ENCODE measurements at places on chromosomes 13 and 19.
A peak's percentile ranks its signal among the peaks of the same experiment; 100 is the strongest.

DNA sequence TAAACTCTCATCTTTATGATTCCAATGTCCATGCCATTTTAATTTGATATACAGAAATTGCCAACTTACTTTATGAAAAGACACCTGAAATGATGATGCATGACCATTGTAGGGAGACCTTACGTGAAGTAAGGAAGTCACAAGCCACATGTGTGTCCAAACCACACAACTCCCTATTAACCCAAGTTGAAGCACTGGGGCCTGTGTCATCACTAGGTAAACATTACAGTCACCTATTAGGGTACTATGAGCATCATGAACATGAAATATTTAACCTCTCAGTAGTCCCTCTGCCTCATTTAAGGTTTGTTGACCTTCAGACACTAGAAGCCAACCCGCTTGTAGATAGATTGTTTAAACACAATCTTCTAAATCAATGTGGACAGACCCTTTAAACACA is 576.9 kb downstream of the IRS2 start:
- no peak for DNase-seq

- no peak for DNase-seq
Observed at GRCh38 chr19:43518051-43518450, 8.9 kb downstream of the ETHE1 start.

DNA sequence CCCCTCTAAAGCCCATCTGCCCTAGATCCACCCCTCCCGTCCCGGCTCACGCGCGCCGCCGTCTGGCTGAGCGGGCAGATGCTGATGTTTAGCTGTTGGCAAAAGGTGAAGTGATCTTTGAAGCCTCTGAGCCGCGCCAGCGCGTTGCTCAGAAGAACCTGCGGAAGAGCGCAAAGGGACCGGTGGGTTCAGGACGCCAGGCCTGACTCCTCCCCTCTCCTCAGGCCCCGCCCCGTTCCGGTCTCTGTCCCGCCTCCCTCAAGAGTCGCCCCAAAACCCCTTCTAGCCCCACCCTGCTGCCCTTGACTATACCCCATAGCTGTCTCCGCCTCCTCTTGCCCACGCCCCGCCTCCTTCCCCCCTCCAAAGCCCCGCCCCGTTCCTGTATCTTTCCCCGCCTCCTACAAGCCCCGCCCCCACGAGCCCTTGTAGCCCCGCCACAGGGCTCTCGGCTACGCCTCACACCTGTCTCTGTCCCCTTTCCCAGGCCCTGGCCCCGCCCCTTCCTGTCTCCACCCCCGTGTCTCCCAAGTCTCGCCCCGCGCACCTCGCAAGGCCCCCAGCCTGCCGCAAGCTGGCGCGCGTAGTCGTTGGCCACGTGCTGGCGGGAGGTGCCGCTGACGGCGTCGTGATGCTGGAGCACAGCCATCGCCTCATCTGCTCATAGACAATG is 9.5 kb downstream of the MAN2B1 start:
- no peak for DNase-seq

DNA sequence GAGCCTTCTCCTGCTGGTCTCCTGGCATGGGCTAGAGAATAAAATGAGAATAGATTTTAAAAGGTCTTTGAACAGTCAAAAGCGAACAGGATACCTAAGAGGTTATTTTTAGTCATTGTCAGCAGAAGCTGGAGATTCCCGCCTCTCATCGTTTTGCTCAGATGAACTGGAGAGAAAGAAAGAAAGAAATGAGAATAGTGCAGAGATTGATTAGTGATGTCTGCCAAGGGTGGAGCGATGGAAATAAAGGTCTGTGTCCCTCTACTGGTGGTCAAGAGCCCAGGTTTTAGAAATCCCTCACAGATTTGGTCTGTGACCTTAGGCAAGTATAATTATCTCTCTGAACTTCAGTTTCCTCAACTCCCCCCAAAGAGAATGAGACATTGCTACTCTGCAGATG is 5.3 kb downstream of the NCAN start:
- no peak for DNase-seq

- DNase-seq: no peak
Observed at GRCh38 chr13:106096661-106097092, 438.8 kb downstream of the EFNB2 start.

GRCh38 chr19:14603990-14604387 is 21.1 kb downstream of the CLEC17A start:
- DNase-seq: peak; percentile 77

- DNase-seq: peak; percentile 50
Observed at GRCh38 chr19:50772476-50772875, 2.2 kb downstream of the GPR32 start.

- DNase-seq: no peak
Observed at GRCh38 chr13:50919277-50919676, 9.7 kb downstream of the RNASEH2B start.

GRCh38 chr19:10315335-10316214 is at the start of gene FDX2:
TSS of gene FDX2 (minus strand) at chr19:10316015. CDS start at chr19:10315996, 19 bp downstream.
- DNase-seq: peak; percentile 95

- DNase-seq: no peak
Observed at GRCh38 chr13:75968103-75968838, 332.1 kb downstream of the LMO7 start.

GRCh38 chr19:17259118-17259780 is 5.3 kb downstream of the USHBP1 start:
- DNase-seq: no peak

DNA sequence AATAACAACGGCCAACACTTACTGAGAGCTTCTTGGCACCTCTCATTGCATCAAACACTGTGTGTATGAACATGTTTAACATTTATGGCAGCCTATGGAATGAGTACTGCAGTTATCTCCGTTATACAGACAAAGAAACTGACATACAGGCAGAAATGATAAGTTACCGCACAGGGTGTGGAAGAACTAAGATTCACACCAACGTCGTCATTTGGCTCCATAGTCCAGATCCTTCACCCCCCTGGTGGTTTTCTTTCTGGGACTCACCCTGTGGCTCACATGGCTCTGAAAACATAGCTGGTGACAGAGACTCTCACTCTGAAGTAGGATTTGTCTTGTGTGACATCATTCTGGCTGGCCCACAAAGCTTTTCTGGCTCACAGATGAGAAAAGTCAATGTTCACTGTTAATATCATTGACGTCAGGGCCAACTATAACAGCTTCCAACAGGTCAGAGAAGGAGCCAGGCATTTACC is 230.1 kb downstream of the DLEU7 start:
- DNase-seq: no peak
